ENCODE measurements at places on chromosomes 1 and 21.

DNA sequence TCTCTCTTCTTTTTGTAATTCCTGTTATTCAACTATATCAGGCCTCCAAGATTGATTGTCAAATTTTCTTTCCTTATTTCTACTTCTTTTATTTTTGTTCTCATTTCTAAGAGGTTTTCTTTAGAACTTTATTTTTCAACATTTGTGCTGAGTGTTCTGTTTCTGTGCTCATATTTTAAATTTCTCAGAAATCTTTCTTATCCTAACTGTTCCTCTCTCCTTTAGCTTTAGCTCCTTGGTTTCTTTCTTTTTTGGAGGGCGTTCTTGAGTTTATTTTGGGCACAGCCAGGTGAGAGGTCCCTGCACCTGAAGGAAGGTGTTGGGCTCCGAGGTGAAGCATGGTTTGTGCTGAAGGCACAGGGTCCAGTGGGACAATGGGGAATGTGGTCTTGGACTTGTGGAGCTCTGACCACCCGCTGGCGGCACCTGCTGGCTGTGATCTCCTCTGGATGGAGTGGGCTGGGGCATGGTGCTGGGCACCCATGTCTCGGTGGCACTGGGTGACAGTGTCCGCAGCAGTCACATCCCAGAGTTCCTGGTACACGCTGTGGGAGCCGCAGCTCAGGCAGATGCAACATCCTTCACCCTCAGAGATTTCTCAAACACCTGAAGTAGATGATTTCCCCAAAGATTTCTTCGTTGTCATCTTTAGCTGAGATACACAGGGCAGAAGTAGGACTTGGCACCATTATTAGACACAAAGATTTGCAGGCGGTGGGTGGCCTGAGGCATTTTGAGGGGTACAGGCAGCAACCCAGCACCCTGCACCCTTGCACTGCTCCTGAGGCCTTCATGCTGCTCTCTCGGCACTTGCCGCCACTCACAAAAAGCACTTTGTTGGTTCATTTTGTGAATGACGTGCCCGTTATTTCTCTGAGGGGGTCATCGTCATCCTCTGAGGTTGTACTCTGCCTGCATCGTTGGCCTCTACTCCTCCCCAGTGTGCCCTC is 38.2 kb upstream of the DIP2A start:
- DNase-seq: no peak

DNA sequence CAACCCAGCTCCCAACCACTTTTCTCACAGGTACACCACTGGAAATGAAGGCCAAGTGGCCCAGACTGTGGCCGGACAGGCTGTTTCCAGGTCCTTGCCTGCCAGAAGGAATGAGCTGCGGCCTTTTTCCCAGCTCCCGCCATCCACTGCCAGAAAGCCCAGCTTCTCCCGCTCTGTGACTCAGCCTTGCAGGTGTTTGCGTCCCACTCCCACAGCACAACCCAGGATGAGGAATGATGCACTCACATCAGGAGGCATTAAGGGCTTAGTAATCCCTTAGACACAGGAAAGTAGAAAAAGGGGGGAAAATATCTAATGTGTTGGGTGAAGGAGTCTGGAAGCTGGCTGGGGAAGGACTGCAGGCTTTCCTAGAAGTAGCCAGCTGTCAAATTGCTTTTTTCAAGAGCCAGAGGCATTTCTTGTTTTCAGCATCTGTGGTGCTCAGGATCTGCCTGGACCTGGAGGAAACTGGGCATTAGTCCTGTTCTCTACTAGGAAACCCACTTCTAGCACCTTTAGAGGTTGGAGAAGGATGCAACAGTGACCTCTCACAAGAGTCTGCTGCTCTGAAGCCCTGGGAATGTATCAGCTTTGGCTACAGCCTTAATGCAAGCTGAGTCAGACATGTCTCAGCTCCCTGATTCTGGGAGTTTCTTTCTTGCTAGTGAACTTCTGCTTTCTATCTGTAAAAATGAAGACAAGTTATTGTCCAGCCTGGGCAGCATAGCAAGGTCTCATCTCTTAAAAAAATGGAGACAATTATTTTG is 13.2 kb upstream of the MAP1LC3C start:
- DNase-seq: no peak

DNA sequence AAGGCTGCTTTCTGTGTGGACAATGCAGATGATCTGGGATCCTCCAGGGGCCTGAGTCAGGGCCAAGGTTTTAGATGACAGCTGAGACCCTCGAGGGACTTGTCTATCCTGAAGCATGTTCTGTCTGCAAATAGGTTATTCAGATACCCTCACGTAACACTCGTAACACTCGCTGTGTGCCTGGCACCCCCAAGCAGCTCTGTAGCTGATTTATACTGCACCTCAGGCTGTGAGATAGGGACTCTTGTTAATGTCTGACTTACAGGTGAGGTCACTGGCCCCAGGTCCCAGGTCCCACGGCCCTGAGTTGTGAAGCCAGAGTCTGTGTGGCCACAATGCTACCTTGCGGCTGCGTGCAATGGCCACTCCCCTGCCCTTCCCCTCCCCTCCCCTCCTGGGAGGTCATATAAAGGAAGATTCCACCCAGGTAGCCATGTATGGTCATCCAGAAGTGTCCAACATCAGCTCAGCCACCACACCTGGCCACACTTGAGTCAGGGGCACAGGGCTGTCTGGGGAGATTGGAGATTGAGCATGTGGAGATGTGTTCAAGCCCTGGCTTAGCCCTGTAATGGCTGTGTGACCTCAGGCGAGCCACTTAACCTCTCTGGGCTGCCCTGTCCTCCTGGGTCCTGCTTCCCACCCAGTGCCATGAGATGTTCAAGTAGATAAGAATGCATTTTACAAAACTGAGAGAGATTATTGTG is 687.7 kb downstream of the MATN1 start:
- no peak for DNase-seq

DNA sequence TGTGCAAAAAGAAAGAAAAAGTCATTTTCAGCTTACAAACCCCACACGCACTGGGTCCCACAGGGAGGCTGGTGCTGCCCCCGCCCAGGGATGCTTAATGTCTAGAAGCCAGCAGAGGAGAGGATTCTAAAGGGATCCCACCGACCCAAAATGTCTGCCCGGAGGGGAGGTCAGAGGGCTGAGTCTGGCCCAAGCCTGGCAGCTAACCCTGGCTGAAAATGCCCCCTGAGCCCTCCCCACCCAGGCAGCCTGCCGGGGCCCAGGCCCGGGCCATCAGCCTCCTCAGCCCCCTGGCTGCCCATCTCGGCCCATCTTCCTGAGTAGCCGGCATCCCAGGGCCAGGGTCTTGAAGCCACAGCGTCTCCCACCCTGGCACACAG is 33.5 kb downstream of the ACOT7 start:
- no peak for DNase-seq

DNA sequence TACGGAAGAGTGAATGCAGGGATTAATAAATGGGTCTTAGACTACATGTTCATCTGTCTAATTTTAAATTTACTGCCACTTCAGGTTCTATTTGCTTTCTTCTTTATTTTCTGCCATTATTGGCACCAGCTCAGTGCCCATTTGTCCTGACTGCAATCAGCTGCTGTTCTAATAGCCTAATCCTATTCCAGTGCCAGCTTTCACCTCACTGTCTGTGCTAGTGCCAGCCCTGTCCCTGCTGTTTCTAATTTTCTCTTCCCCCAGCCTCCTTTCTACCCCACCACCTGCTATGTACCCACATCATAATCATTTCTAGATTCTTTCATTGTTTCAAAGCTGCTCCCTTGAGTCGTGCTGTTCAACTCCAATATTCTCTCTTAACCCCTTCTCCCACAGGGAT is 86.4 kb downstream of the KCNK1 start:
- no peak for DNase-seq

DNA sequence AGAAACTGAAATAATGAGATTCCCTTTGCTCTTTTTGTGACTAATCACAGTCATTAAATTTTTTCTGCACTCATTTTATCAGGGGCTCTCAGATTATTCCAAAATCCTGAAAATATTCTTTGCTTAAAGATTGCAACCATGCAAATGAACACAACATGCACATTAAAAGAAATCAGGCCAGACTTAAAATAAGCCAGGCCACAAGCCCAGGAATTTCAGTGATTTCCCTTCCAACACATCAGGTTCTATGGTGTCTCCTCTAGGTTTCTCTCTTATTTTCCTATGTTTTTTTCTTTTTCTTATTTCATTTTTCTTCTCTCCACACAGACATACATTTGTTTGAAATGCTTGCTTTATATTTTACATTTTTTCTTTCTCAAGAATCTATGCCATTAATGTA is 65.3 kb downstream of the NIBAN1 start:
- DNase-seq: no peak

DNA sequence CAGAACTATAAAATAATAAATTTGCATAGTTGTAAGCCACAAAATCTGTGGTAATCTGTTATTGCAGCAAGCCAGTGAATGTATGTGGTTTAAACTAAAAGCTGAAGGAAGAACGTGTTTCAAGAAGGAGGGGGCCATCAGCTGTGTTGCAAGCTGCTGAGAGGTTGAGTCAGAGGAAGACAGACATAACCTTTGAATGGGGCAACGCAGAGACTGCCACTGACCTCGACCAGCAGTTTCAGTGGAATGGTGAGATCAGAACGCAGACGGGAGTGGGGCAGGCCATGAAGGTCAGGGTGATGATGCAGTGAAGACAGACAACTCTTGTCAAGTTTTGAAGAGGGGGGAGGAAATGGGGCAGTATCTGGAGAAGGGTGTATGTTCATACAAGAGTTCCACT is 23.2 kb upstream of the QSOX1 start:
- DNase-seq: no peak

GRCh38 chr1:162566870-162567269 is 5.3 kb downstream of the UAP1 start:
- DNase-seq: no peak

- no peak for DNase-seq
Measured at GRCh38 chr1:51941528-51941927, 49.0 kb downstream of the RAB3B start.

DNA sequence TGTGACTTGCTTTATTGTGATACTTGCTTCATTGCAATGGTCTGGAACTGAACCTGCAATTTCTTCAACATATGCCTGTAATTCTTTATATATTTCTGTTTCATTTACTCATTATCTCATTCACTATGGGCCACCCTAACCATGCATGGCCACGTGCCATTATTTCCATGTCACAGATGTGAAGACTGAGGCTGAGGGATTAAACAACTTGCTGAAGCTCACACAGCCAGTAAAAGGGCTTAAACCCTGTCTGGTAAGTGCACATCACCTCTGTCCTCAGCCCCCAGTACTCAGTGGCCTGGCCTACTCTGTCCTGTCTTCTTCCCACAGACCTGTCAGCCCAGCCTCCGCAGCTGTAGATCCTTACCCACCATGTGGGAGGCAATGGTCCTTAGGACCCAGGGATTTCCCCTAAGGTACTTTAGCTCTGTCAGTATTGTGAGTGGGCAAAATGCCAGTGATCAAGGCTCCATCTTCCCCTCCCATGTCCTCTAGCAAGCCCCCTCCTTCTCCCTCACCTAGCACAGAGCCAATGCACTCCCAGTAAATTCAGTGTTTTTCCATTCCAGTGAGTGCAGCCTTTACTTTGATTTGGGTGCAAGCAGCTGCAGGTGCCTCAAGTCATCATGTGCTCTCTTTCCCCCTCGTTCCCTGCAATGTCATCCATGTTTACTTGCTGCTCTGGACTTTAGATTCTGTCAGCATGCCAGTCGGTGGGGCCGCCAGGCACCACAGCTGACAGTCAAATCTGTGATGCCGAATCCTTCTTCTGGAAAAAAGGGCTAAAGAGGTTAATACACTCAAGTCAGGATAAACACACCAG is 228.2 kb upstream of the PROX1 start:
- DNase-seq: no peak

DNA sequence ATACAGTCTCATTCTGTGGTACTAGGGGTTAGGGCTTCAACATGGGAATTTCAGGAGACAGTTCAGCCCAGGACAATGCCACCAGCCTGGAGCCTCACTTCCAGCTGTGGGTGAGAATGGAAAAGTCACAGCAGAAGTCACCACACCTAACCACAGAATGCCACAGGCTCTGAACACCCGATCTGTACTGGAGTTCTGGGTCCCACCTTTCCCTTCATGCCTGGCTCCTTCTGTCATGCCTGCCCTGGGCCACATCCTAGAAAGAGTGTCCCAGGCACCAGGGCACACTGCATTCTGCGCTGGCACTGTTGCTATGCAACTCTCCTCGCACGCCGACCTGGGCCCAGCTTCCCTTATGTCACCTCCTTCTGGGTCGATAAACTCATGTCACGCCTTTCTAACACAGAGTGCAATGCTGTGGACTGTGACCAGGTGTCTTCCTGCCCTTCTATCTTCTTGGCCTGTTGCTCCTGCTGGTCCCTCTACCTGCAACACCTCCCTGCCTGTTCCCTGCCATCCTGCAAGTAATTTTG is 21.2 kb downstream of the RCSD1 start:
- no peak for DNase-seq

GRCh38 chr1:22850681-22851080 is 122.0 kb downstream of the LACTBL1 start:
- DNase-seq: no peak

DNA sequence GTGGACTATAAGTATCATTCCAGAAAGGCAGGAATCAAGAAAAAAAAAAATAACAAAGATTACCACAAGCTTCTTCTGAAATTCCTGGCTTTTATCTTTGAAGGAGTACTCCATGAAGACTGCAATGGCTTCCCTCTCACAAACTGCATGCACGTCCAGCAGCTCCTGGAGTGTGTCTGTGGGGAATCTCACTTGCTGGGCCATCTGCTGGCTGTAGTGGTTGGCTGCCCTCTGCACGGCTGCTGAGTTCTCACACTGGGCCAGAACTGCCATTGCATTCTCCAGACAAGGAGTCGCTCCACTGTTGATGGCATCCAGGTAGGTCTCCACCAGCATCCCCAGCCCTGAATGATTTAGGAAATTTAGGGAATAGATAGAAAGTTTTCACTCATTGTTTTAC is 23.3 kb upstream of the GBP2 start:
- no peak for DNase-seq

DNA sequence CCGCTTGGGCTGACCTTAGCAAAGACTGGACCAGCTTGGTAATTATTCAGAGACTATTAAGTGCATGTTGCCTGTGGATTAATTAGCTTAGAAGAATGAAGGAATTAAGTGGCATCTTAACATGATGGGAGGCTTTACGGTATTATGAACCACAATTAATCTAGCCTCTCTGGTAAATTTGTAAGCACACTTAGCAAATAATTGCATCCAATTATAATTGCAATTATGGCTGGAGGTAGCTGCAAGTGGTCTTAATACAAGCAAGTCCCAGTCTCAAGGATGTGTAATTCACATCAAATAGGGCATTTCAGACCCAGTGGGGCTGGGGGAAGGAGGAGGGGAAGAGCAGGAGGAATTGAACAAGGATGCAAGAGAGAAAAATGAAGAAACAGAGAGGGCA is 151.6 kb downstream of the CNIH3 start:
- no peak for DNase-seq
